ENCODE measurements at places on chromosomes 7 and 10.
A peak's percentile ranks its signal among the peaks of the same experiment; 100 is the strongest.

DNA sequence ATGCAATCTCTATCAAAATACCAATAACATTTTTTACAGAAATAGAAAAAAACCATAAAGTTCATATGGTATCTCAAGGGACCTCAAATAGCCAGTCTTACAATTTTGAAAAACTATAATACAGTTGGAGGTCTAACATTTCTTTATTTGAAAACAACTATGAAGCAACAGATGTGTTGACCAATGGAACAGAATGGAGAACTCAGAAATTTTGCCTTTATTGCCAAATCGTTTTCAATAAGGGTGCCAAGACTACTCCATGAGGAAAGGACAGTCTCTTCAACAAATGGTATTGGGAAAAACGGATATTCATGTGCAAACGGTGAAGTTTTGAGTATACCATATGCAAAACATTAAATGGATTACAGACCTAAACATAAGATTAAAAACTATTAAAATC lies 470.8 kb upstream of the DPP6 start:
- DNase-seq: no peak

GRCh38 chr10:5655121-5655520 lies 11.3 kb downstream of the ASB13 start:
- no peak for DNase-seq

GRCh38 chr7:28531291-28531690 lies 119.0 kb downstream of the CREB5 start:
- no peak for DNase-seq

DNA sequence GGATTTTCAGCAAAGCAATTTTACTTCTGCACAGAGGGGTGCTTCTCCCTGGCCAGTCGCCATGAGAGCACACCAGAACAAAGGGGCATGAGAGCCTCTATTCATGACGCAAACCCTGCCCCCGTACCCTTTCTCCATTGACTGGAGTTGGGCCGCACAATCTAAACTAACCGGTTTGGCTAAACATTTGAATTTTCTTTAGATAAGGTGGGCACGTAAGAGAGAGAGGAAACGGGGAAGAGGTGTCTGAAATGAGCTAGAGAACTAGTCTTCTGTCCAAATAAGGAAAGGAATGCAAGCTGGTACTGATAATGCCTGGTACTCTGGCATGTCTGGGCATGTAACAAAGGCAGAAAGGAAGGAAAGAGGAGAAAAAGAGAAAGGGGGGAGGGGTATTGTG lies 13.2 kb upstream of the SCIN start:
- DNase-seq: peak; percentile 16

DNA sequence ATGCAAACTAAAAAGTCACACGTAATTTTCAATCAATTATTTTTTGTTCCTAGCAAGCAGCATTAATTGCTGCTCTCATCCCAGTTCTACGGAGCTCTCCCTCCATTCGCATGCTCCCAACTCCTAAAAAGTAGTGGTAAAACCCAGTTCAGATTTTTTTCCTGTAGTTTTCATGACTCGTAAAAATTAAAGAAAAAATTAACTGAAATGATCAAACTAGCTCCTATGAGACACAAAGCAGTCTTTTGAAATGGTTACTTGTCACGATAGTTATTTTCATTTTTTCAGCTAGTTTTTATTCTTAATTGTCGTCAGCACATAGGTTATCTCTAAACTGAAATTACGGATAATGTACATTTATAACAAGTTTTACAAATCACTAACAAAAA lies 1.8 kb downstream of the HNRNPA2B1 start:
- no peak for DNase-seq

DNA sequence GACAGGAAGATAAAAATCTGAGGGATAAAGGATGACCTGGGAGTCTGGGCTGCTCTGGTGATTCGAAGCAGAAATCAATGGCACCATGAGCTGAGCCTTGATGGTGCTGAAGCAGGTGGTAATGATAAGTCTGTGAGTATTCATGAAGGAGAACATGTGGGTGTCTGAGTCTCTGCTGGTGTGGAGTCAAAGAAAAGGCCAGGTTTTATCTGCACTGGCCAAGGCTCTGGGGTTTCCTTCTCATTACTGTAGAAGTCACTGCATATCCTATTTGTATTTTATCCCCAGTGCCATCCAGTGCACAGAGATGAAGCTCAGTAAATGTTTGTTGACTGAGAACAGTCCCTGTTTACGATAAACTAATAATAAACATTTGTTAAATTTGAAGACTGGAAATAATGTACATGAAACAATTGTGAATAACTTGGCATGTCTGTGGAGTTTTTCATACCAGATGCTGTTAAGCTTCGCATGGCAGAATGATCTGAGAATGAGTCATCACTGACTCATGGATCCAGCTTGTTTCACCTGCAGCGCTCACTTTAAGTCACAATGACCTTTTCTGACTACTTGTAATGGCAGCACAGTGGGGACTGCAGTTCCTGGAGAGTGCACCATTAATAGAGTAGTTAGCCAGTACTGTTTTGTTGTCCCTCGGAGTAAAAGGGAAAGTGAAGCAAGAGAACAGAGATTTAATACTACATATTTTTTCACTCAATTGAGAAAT lies 538.5 kb downstream of the HTR7 start:
- DNase-seq: peak; percentile 87

DNA sequence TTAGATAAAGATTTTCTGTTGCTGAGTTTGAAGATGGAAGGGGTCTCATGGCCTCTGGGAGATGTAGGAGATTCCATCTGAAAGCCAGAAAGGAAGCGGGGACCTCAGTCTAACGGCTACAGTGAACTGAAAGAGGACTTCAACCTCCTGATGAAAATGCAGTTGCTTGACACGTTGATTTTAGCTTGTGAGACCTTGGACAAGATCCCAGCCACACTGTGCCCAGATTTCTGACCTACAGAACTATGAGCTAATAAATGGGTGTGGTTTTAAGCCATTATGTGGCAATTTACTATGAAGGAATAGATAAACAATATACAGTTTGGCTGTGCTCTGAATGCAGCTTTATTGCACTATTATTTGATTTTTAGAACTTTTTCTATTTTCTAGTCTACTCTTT lies 342.3 kb upstream of the SEMA3D start:
- DNase-seq: peak; percentile 75

DNA sequence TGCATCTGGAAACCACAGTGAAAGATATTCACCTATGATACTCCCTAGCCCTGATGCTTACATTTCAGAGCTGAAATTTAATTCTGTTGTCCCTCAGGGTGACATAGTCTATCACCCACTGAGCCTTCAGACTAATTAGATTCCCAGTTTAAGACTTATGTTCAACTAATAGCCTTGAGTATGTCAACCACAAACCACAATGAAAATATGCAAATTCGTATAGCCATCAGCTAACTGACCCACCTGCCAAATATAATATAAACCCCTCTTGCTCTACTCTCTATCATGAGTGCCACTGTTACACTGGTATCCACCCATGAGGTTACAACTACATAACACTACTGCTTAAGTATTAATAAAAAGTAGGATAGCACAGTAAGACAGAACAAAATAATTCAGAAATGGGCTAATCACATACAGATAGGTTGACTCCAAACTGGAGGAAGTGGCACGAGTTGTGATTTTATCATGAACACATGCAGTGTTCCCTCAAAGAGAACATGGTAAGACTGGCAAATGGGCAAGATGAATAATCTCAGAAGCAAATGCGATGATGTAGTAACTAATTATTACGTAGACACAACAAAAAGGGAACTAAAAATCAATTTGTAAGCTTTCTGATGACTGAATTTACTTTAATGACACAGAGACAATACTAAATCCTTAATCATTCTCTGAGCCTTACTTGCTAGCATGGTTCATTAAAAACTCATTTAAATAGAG lies 290.6 kb downstream of the PARD3 start:
- DNase-seq: no peak

GRCh38 chr10:26437637-26438461 lies at the start of gene APBB1IP:
TSS of gene APBB1IP (plus strand) at chr10:26438341. CDS start at chr10:26492327, 53,986 bp downstream.
- peak; percentile 7 for DNase-seq

DNA sequence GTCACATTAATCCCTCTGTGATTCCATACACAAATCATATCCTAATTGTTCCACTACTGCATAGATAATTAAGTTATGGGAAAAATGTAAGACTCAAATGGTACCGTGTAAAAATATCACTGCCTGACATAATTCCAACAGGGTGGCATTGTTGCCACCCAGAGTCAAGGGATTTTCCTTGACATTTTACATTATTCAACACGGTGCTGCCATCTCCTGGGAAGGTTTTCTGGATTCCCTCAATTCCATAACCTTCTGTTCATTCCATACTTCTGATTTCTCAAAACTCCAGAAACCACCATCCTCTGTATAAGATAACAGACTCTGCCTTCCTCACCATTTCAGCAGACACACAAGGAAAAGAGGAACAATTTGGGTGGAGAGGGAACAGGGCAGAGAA lies 495.9 kb downstream of the XPNPEP1 start:
- DNase-seq: no peak

DNA sequence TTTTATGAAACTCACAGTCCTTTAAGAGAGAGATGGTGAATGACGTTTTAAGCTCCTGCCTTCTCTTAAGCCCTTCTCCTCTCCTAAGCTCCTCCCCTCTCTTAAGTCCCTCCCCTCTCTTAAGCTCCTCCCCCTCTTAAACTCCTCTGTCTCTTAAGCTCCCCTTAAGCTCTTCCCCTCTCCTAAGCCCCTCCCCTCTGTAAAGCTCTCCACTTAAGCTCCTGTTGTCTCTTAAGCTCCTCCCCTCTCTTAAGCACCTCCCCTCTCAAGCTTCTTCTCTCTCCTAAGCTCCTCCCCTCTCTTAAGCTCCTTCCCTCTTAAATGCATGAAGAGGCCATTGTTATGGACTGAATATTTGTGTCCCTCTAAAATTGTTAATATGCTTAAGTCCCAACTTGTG lies 1180.6 kb upstream of the AUTS2 start:
- no peak for DNase-seq

DNA sequence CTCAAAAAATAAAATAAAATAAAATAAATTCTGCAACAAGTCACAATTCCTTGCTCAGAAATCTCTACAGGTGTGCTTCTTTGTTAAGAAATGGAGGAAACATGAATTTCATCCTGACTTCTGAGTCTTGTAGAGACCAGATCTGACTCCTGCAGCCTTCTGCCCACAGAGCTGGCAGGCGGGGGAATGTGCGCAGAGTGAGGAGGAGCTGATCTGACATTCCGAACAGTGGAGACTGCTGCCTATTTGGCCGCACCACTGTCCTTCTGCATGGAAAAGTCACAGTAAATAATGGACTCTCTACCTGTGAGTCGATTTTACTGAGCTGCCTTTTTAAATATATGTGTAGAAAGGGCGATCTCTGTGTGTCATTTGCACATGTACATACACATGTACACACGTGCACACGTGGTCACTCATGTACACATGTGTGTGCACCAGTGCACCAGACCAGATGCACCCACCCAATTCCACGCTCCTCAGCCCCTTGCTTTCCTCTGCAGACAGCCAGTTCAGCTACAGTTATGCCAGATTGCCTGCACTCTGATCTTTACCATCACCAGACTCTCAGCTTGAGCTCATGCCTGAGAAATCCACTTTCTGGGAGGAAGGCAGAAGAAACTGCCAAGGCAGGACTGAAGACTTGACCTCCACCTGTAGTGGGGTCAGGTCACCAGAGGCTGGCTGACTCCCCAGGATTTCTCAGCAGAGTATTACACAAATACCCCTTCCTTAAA lies 54.9 kb downstream of the IKZF1 start:
- DNase-seq: no peak

GRCh38 chr10:71497763-71498326 lies 101.1 kb downstream of the CDH23 start:
- DNase-seq: no peak

DNA sequence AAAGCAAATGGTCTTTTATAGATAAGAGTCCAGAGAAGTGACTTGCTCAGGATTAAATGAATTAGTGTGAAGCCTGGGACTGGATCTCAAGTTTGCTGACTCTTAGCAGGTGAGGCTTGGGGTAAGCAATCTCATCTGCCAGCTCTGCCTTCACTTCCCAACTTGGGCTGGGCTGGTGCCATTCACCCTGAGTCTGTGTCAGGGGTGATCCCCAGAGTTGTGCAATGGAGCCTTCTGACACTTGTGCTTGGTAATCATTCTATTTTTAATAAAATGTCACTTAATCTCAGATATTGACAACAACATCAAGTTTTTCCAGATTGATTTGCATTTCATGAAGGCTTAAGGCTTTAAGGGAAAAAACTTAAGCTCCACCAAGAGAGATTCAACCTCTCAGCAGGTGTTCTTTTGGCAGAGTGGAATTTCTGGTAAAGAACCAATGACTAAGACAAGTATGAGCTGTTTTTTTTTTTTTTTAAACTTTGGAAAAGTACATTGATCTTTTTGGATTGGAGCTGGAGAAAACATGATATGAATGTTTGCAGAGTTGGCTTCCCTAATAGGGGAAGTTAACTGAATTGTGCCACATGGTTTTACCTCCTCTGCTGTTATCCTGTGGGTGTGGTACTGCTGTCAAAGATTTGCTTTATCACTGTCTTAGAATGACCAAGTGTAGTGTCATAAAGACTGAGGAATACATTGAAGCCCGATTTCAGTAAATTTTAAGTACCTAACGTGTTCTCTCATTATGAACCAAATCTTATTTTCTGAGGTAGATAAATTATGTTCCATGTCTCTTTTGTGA lies 48.6 kb upstream of the GPR37 start:
- no peak for DNase-seq

- DNase-seq: no peak
Observed at GRCh38 chr10:85362401-85362800, 1004.2 kb downstream of the GRID1 start.

DNA sequence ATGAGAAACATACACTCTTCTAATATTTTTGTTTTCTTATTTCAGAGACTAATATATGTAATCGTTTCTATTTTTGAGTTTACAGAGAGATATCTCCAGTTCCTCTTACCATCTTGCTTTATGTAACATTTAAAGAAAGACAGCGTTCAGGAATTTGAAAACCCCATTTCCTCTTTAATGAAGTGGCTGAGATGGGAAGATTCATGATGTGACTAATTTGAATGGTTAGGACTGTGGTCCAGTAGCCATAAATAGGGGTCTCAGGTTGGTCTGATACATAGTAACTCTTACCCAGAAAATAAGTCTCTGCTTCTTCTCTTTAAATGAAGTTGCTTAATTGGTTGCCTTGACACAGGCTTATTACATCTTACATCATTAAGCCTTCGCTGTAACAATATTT lies 6.9 kb downstream of the KMT2E start:
- no peak for DNase-seq

DNA sequence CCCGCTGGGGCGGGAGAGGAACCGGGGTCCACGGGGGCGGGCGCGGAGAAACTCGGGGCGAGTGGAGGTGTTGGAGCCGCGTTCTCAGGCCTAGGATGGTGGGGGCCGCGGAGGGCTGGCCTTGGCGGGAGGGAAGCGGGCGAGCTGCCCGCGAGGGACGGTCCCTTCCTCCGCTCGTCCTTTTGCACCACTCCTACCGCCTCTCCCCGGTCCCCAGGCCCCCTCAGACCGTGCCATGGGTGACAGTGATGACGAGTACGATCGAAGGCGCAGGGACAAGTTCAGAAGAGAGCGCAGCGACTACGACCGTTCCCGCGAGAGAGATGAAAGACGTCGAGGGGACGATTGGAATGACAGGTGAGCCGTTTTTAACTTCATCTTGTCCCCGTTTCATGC lies 451 bp downstream of the SRRT start:
- DNase-seq: no peak

GRCh38 chr7:104207731-104208420 lies at the start of gene ORC5:
TSS of gene ORC5 (minus strand) at chr7:104208013. CDS start at chr7:104207904, 109 bp downstream.
- DNase-seq: peak; percentile 85

- DNase-seq: no peak
Observed at GRCh38 chr10:2990764-2991163, 76.6 kb upstream of the PFKP start.

Measured in fibroblast of pulmonary artery (primary cell).